Ascending aorta (tissue), 2 donors: ENCODE measurements at places on chromosomes 7 and 10. TPM values are rescaled to one million over a fixed set of nuclear protein-coding genes. Genes with fewer than 3 reads are reported as not detected.

- no peak overlapping the region for H3K27ac ChIP-seq
- H3K27me3 ChIP-seq = no peaks in the 10 kb centered on the region
- H3K36me3 ChIP-seq = no peaks in the 10 kb centered on the region
Measured at GRCh38 chr7:135768064-135768463, 19.5 kb upstream of the FAM180A start.

- H3K36me3 ChIP-seq = no peaks in the 10 kb centered on the region
- no peaks in the 10 kb centered on the region for H3K27me3 ChIP-seq
- no peak for DNase-seq
- no peak overlapping the region for H3K4me3 ChIP-seq
Measured at GRCh38 chr7:135258585-135258984, 24.9 kb downstream of the STRA8 start.

DNA sequence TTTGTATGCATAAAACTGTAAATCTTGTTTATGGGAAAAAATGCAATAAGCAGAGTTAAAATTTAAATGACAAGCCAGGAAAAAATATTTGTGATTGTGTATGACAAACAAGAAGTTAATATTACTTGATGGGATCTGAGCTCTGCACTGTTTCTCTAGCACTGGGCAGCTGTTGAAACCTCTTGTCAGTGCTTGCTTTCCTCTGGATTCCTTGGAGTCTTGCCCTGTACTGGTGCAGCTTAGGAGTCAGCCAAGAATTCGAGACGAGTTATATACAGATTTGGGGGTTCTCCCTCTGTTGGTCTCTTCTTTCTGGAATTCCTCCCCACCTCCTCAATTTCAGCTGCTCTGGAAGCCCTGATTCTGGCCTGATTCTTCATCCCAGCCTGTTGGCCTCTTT, 24.3 kb upstream of the OPN4 start:
- no peak for DNase-seq
- H3K4me3 ChIP-seq = no peak overlapping the region
- no peaks in the 10 kb centered on the region for H3K27me3 ChIP-seq
- H3K4me1 ChIP-seq = no peaks in the 10 kb centered on the region

The COMTD1 gene
- 85.5 TPM for total RNA-seq

- H3K27me3 ChIP-seq = no peaks in the 10 kb centered on the region
- no peak for DNase-seq
- H3K4me1 ChIP-seq = no peaks in the 10 kb centered on the region
- H3K27ac ChIP-seq = no peak overlapping the region
- H3K4me3 ChIP-seq = no peak overlapping the region
Measured at GRCh38 chr10:53209944-53210611, 437.5 kb upstream of the MBL2 start.
